ENCODE measurements at places on chromosomes 11 and 22.

DNA sequence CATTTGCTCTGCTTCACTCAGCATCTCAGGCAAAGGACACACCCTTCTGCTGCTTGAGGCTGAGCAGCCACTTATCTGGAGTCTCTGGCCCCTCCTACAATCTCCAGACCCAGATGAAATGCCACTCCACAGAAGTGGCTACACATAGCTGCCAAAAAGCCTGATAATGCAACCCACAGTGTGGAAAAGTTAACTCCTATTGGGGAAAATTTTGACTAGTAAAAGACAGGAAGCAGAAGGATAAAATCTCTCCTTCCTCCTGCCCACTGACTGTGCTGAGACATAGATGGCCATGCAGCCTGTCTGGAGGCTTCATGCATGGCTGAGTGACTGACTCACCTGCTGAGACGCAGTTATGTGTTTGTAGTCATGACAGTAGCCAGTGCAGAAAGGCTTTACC, 92.3 kb upstream of the TEAD1 start:
- DNase-seq, result no peak

DNA sequence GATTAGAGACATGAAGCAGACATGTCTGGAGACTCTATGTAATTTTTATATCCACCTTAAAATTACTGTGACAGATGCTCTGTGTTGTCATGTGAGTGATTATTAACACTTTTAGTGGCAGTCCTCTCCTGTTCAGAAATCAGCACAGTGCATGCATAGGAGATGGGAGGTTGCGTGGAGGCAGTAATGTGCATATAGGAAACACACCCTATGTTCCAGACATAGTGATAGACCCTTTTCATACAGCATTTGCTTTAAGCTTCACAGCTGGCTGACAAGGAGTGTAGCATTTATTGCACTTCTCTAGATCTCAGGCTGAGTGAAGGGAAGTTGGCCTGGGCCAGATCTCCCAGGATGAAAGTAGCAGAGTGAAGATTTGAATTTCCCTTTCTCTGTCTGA, 102.3 kb upstream of the SYN3 start:
- no peak for DNase-seq

DNA sequence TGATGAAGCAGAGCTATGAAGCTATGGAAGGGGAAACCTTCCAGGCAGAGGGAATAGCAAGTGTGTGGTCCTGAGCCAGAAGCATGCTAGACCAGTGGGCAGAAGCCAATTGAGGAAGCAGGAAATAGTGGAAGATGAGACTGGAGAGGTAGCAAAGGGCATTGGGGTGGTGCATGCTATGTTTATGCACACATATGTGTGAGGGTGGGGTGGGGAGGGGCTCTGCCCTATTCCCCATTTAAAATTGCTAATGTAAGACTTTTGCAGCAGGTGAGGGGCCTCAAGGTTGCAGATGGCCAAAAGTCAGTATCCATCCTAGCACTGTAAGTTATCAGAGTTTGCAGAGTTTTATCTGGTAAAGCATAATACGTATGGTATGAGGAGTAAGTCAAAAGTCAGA, 626.6 kb upstream of the KIRREL3 start:
- no peak for DNase-seq

- DNase-seq, result no peak
Observed at GRCh38 chr11:111845276-111846028, 25.9 kb downstream of the ALG9 start.

DNA sequence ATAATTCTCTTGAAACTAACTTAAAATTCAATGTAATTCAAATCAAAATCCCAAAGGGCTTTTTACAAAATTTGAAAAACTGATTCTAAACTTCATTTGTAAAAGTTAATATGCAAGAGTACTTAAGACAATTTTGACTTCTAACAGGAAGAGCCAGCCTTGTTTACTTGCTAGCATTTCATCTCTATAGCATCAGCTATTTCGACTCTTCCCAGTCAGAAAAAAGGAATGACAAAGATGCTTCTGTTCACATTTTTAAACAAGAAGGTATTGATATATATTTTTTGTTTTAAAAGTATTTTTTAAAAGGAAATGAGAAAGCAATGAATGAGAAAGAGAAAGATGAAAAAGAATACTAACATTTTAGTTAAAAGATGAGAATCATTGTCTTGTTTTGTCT, 16.4 kb downstream of the SLN start:
- DNase-seq, result no peak
